Activated T-helper 2 cell treated with anti-CD3 and anti-CD28 coated beads, Interferon-gamma antibody, Interleukin-2, Interleukin-4, amounts not matched to agents 10 μg/mL and 5 μg/mL and 100 μg/mL, durations not matched to agents 14 hours and 24 hours and 36 hours (primary cell): ENCODE measurements at places on chromosomes 11 and 22. TPM values are rescaled to one million over a fixed set of nuclear protein-coding genes. Genes with fewer than 3 reads are reported as not detected.
A peak's percentile ranks its signal among the peaks of the same experiment; 100 is the strongest.

GRCh38 chr22:28154861-28155260 lies 235.8 kb upstream of the PITPNB start:
- DNase-seq = no peak

DNA sequence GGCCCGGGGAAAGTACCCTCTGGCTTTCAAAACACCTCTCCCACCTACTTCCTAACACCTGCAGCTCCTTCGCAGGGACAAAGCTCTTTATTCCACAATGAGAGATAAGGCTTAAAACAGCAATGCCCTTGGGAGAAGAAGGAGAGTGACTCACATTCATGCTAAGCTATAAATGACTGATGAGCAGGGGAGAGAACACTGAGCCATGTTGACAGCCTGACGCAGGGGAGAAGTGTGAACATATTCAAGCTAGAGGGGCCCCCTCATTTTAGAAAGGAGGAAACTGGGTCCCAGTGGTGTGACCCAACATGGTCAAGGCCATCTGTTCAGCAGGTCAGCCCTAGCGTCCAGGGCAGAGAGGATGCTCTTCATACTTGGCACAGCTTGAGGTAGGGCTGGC lies 171.8 kb downstream of the DSCAML1 start:
- DNase-seq = no peak

SLC25A18 gene
- not detected in 2 replicates for total RNA-seq

GRCh38 chr11:62604460-62605120 lies 2.9 kb upstream of the MTA2 start:
- DNase-seq = no peak

OR56A3 gene
- not detected in 2 replicates for total RNA-seq

DNA sequence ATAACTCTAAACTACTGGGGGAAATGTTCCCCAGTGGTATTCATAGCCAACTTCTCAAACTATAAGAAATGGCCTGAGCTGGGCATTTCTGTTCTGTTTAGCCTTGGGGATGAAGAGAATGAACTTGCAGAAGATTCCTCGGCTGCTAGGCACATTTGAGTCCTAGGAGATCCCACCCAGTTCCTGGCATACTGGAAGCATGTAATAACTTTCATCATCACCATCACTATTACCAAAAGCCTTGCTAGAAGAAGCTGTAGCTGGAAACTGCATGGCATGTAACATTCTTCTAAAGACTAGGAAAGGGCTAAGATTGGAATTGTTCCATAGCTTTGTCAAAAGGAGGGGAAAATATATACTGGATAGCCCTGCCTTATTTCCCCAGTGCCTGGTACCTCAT lies 40.1 kb upstream of the SLC1A2 start:
- DNase-seq = no peak

GRCh38 chr22:19770349-19771220 lies 10.0 kb downstream of the TBX1 start:
- no peak for DNase-seq

GRCh38 chr11:11977206-11977938 lies 31.1 kb downstream of the DKK3 start:
- DNase-seq = no peak

CHRM1 gene
- not detected in 2 replicates for total RNA-seq

GAL3ST1 gene
- not detected in 2 replicates for total RNA-seq

DNA sequence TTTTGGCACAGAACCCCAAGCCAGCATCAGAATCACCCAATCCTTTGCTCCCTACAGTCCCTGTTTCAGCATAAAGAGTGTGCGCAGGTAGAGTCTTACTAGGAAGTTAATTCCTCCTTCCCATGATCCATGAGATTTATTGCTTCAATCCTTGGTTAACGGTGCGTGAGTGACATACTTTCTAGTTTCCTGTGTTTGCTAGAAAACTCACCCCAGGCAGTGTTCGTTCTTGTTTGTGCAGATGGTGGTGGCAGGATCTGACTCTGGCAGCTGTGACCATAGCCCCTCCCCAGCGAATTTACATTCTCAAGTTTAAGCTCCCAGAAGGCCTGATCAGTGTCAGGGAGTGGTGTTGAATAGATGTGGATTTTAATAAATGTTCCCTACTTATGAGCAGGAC lies 106.7 kb upstream of the CCT8L2 start:
- no peak for DNase-seq

DNA sequence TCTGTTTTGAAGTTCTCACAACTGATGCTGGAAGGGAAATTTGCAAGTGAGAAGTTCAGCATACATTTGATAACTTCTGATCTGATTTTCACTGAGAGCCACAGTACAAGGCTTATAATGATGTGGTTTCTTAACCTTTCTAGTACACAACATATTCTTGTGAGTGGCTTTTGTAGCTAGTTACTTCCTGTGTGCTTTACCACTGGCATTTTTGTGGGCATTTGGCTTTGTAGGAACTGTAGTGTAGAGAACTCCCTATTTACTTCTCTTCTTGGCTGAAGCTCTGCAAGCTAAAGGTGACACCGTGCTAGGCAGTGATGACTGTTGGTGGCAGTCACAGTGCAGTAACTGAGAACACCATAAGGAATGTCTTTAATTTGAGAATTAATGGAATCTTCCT lies 14.9 kb downstream of the USP47 start:
- DNase-seq = no peak

DNA sequence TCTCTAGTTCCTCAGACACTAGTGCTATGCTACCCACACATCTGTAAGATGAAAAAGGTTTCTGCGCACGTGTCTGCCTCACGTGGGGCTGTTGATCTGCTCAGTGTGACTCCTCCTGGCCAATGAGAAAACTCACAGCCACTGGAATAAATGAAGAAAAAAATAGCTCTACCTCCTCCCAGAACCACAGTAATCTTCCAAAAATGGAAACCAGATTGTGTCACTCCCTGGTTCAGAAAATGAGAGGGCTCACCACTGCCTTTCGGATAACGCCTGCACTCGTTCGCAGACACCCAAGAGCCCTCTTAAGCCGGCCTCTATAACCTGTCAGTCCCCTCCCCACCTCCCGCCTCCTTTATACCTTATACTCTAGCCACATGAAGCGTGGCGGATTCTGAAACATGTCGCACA lies 5.1 kb downstream of the APBB1 start:
- peak; percentile 41 for DNase-seq

GRCh38 chr11:4025967-4026324 lies 68.7 kb upstream of the RRM1 start:
- DNase-seq = no peak

GRCh38 chr11:57414612-57415212 lies 12.2 kb downstream of the SLC43A3 start:
- DNase-seq = no peak

GRCh38 chr22:30701872-30702271 lies 7.2 kb downstream of the OSBP2 start:
- no peak for DNase-seq

GRCh38 chr11:12214751-12215150 lies 104.4 kb downstream of the MICAL2 start:
- DNase-seq = no peak

FAM227A gene
- total RNA-seq = 0.05 and 0.28 TPM in 2 replicates

DNA sequence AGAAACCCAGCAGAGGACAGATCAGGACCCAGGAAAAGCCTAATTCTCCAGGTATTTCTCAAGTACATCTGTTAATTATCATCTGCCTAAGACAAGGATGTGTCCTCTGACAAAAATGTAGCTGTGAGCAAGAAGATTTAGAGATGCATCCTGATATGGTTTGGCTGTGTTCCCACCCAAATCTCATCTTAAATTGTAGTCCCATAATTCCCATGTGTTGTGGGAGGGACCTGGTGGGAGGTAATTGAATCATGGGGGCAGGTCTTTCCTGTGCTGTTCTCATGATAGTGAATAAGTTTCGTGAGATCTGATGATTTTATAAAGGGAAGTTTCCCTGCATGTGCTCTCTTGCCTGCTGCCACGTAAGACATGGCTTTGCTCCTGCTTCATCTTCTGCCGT lies 381.8 kb downstream of the BUD13 start:
- DNase-seq = no peak

- peak; percentile 32 for DNase-seq
These were observed at the start of gene PLAAT4 for GRCh38 chr11:63536669-63537292. TSS of gene PLAAT4 (plus strand) at chr11:63536808. CDS start at chr11:63536869, 61 bp downstream.

GRCh38 chr22:24028533-24028932 lies 17.4 kb downstream of the CABIN1 start:
- DNase-seq = no peak

- DNase-seq = no peak
These were observed 11.5 kb downstream of the BMAL1 start for GRCh38 chr11:13289081-13289480.

BRSK2 gene
- 1.5 and 1.6 TPM in 2 replicates for total RNA-seq

CDC42EP2 gene
- total RNA-seq = 3.4 and 5.1 TPM in 2 replicates

GRCh38 chr11:102886999-102887398 lies 12.2 kb upstream of the MMP12 start:
- DNase-seq = no peak

DNA sequence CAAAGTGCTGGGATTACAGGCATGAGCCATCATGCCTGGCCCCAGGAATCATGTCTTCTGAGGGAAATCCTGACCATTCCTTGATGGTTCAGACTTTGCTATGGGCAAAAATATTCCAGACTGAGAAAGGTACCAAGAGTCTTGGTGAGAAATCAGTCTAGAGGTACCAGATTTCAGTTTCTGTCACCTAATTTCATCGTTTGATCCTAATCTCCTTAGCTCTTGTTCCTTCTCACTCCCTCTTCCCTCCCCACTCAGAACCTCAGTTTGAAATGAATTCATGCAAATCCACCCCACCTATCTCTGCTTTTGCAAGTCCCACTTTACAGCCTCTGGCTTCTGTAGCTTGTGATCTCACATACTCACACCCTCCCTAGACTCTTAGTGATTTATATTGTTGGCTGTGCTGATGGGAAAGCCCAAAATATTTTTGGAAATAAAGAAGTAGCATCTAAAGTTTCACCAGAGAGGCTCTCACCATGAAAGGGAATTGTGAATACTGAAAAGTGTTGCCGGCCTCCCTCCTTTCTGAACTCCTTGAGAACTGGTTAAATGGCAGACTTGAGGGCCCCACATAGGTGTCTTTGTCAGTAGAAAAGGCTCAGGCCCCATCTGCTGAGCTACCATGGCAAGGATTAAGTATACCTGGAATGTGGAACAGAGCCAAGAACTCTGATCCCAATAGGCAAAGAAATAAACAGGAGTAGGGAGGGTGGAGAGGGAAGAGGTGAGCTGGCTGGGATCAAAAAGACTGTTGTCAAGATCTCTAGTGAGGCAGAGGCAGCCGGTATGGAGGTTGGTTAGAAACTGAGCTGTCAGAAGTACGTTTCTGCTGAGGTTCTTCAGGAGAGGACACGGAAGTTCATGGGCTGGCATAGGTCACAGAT lies 190.5 kb upstream of the MTMR2 start:
- DNase-seq = no peak

GRCh38 chr11:61972672-61973475 lies 5.4 kb upstream of the FTH1 start:
- peak; percentile 6 for DNase-seq

GRCh38 chr22:37578002-37578401 lies 1.9 kb downstream of the LGALS2 start:
- no peak for DNase-seq

- DNase-seq = no peak
These were observed 51.5 kb upstream of the CHORDC1 start for GRCh38 chr11:90274362-90274761.

- DNase-seq = no peak
These were observed 940 bp downstream of the IL18 start for GRCh38 chr11:112162761-112163546.

MPEG1 gene
- total RNA-seq = 0.05 TPM in 1 of 2 replicates, not detected in the other

GRCh38 chr22:32877196-32877595 lies 75.7 kb downstream of the TIMP3 start:
- no peak for DNase-seq

MMP13 gene
- total RNA-seq = not detected in 2 replicates

DNA sequence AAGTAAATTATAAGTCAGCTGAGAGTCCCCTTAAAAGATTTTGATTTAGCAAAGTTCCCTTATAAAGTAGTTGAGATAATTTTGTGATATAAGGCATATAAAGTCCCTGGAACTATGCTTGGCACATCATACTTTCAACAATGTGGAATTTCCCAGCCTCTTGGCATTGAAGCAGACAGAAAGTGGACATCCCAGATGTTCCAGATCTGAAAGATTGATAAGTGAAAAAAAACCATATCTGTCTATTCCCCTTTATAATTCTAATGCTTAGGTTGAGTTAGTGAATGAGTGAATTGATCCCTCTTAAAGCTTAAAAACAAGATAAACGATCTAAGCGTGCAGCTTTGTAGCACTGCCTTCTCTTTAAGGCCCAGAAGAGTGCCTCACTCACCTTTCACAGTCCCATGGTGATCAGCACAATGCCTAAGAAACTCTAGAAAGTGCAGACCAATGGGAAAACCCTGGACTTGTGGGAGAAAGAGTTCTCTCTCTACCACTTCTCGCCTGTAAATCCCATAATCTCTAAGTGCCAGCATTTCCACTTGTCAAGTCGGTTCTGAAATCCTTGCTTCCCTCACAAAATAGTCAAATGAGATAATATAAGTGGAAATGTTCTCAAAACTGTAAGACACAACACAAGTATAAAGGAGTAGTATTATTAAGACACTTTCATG lies 17.8 kb downstream of the FIBIN start:
- DNase-seq = no peak

DNA sequence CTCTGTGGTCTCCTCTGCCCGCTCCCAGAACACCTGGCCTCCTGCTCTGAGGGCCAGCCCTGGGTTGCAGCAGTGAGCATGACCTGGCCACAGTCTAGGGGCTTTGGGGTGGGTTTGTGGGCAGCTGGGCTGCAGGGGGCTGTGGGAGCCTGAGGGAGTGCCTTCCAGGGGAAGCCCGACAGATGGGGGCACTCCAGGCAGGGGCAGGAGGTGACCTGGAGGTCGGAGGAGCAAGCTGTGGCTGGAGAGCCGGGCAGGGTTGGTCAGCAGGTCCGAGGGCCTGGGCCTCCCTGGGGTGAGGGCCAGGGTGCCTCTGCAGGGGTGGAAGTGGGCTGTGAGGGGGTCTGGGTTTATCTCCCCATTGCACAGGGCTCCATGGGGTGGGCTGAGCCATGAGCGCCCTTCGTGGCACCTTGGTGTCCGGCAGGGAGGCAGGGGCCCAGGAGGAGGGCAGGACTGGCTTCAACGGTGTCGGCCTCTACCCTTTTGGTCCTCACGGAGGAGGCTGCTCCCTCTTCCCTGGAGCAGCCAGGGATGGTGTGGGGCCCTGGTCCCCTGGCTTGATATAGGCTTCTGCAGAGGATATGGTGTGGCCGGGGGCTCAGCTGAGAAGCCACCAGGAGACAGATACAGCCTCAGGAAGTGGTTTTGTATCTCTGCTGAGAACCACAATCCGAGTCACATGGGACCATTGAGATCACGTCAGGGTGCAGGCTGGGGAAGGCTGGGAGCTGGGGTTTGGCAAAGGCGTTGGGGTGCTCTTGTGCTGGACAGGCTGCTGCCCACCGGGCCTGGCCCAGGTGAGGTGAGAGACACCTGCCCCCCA lies 22.3 kb downstream of the KCNQ1 start:
- DNase-seq = peak; percentile 70

SCUBE2 gene
- total RNA-seq = 0.18 TPM in 1 of 2 replicates, not detected in the other

KRTAP5-10 gene
- not detected in 2 replicates for total RNA-seq

GGTLC3 gene
- total RNA-seq = not detected in 2 replicates
